ENCODE measurements at places on chromosomes 11 and 22.
A peak's percentile ranks its signal among the peaks of the same experiment; 100 is the strongest.

DNA sequence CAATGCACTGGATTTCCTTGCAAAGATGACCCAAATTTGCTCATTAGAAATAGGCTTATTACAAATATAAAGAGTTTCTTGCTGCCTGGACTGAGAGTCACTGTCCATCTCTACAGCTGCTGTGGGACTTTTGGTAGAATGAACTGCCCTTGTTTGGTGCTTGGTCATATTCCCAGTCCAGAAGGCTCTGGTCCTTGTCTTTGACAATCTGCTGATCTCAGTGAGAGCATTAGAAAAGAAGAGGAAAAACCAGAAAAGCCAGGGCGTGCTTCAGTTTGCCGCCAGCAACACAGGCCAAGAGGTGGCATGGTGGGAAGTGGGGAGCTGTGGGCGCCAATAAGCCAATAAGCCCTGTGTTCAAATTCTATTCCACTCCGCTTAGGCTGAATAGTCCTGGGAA lies 48.2 kb upstream of the PARVA start:
- DNase-seq, result no peak

GRCh38 chr11:64067230-64067993 lies 31.7 kb downstream of the FLRT1 start:
- DNase-seq, result no peak

DNA sequence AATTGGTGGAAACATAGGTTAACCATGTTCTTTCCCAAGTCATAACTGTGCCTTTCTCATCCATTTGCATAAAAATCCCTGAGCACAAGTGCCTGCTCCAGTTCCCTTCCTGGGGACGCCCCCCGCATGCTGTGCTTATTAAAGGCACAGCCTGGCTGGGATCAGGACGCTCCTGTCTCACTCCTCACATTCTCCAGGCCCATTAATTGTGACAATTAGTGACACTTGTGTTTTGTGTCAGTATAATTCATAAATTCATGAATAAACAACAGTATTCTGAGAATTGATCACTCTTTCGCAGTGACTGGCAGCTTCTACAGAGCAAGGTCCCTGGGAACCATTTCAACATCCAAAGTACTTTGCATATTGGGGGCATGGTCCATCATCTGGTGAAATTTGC lies 1354.4 kb downstream of the TBC1D22A start:
- DNase-seq, result no peak

DNA sequence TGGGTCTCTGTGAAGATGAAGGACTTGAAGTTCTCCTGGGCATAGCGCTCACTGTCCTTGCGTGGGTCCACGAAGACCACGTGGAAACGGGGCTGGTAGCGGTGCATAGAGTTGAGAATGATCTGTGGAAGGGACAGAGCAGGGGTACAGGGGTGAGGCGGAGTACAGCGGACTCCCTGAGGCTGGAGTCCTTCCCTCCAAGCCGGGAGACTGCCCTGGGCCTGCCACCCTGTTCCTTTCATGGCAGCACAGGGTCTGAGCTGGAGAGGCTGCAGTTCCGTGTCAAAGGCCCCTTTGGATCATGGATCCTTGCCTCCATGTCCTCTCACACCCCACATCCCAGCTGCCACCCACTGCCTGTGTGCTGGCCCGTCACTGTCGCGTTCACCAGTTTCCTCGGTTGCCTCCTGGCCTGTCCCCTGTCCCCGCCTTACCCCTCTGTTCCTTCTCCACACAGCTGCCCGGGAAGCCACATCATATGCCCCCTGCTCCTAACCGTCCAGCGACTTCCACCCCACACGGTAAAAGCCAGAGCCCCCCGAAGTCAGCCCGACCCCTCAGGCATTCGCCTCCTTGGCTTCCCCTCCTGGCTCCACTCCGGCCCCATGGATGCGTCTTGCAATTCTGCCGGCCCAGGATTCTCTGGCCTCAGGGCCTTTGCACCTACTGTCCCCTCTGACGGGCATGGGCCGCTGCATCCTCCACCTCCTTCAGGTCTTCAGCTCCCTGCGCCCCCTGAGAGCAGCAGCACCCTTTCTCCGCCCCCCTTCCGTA lies 3.4 kb upstream of the NUDT8 start:
- DNase-seq, result peak; percentile 27

DNA sequence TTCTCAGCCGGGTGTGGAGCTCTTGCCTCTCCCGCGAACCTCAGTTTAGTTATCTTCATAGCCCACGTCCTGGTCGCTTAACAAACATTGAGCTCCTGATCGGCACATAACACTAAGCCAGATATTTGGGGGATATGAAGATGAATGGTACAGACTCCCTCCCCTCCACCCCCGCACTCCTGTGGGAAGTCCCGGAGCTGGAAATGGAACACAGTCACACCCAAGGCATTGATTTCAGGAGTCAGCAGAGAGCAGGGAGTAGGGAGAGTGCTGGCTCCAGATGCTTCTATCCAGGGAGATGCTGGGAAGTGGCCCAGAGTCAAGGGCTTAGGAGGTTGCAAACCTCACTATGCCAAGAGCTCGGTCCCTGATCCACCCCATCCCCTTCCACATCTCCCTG lies 26.1 kb upstream of the CABP7 start:
- no peak for DNase-seq

DNA sequence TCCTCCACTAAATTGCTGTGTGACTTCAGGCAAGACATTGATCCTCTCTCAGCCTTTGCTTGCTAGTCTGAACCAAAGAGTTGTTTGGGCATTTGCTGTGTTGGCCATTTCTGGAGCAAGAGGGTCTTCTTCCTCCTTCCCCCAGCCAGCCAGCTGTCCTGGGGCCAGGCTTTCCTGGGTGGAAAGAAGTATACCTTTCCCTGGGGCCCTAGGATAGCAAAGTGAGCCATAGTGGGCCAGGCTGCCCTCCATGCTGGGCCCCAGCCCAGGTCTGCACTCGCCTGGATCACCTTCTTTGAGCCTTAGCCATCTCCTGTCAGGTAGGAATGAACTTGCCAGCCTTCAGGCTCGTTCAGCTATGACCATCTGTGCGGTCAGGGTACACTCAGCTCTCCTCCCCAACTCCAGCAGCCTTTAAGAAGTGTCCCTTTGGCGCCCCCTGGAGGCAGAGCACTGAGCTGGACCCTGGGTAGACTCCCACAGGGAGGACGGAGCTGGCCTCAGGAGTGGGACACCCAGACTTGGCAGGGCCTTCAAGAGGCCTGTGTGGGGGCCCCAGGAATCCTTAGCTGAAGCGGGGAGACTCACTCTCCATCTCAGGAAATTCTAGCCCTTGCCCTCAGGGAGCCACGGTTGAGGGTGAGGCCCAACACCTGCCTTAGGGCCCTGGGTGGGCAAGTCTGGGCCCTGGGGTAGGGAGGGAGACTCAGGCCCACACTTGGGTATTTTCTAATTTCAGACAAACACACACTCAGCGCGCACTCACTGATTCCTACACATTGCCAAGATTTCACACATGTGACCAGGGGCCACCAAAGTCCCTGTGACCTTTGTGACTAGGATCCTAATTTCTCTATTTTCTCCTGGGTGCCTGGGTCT lies 35.6 kb upstream of the TPBGL start:
- DNase-seq, result peak; percentile 82

GRCh38 chr11:131977854-131978253 lies 607.4 kb downstream of the NTM start:
- DNase-seq, result no peak

- DNase-seq, result no peak
These were observed 40.0 kb upstream of the TPBGL start for GRCh38 chr11:75200531-75200930.

DNA sequence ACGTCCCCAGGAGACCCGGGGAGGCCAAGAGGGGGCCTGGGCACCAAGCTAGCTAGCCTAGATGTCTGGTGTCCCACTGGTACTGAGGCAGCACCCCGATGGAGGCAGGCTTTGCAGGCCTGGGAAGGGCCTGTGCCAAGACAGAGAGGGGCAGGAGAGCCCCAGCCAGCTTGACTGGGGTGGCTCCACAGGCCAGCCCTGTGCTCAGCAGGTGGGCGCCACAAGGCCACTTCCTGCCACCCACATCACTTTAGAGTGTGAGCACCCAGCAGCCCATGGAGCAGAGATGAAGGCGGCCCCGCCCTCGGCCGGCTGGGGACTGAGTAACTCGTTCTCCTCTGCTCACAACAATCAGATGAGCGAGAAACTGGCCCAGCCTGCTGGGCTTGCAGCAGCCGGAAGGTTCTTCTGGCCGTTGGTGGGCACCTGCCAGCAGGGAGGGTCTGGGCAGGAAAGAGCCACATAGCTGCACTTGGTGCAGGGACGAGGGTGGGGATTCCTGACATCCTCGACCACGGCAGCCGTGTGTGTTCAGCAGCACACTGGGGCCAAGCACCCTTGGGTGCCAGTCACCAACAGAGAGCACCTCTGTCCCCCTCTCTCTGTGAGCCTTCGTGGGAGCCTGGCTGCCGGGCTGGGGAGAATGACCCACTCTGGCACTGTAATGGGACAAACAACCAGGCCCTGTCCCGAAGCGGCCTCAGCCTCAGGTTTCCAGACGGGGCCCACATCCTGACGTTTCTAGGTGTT lies 7.6 kb downstream of the OSBPL5 start:
- no peak for DNase-seq

DNA sequence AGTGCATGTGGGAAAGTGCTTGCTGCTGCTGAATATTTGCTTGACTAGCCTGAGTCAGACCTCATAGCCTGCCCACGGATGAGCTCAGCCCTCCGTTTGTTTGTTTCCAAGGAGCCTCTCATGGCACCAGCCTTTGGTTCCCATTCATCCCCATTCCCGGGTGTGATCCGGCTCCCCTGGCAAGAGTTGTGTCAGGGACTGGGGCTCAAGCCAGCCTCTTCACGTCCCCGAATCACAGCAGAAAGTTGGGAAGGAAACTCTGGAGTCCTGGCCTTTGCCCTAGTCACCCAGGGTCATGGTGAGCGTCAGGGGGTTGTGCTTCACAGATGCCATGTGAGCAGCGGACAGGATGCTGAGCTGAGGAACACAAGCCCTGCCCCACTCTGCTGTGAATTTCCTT lies 13.8 kb downstream of the SEC14L3 start:
- DNase-seq, result no peak

DNA sequence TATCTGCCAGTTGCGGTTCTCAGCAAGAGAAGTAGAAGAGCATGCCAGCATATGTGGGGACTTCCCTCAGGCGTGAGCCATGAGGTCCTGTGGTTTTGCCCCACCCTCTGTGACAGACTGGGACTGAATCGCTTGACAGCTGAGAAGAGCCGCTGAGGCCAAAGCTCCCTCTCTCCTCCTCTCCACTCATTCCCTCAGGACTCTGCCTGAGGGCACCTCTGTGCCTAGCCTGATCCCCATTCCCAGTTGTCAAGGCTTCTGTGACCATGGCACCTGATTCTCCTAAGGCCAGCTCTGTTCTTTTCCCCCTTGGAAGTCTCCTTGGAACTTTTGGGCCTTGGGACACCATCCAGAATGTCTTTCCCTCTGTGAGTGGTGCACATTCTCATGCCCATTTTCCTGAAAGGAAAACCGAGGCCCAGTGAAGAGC lies 27.0 kb downstream of the ART5 start:
- DNase-seq, result no peak

DNA sequence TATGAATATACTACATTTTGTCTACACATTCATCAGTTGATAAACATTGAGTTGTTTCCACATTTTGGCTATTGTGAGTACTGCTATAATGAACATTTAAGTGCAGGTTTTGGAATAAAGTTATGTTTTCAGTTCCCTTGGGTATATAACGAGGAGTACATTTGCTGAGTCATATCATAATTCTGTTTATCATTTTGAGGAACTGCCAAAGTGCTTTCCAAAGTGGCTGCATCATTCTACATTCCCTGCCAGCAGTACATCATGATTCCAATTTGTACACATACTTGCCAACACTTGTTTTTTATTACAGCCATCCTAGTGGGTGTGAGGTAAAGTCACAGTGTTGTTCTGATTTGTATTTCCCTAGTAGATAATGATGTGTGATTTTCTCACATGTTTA lies 1458.6 kb upstream of the TENM4 start:
- DNase-seq, result no peak

DNA sequence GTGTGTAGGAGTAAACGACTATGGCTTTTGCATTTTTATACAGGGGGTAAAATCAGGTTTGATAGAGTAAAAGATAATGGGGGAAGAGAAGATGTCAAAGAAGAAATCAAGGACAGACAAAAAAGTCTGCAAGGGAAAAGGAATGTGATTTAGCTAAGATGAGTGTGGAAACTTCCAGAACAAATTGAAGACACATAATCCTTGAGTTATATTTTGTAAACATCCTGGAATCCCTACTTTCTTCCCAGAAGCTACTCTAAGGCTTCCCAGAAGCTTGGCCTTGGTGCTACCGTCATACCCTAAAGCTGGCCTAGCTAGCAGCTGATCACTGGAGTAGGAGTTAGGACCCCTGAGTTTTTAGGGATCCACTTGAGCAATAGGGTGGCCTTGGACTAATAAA lies 82.4 kb downstream of the BLID start:
- no peak for DNase-seq

DNA sequence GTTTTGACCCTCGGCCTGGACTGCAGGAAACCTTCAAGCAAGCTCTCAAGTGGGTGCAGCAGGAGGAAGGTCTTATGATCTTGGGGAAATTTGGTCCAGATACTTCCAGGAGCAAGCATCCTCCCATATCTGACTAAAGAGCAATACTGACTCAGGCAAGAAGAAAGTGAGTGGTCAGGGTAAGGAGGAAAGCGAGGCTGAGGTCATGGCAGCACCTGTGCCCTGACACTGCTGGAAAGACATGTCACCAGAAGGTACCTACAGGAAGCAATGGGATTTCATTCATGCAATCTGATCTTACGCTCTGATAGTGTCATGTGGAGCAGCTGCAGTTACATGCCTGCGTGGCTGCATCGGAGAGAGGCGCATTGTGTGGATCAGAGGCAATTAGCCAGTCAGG lies 6.5 kb upstream of the TOP3B start:
- no peak for DNase-seq

DNA sequence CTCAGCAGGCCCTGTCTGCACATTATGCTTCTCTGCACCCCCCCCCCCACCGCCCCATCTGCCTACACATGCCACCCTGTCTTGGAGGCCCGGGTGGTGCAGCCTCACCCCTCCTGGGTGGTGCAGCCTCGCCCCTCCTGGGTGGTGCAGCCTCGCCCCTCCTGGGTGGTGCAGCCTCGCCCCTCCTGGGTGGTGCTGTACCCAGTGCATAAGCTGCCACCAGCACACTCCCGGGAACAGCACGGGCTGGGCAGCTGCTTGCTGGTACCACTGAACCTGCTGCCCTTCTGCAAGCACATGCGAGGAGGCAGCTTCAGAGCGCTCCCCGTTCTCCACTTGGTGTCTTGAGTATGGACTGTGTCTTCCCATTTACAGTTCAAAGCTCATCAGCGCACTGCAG lies 69.3 kb downstream of the NCAPD3 start:
- DNase-seq, result no peak

- DNase-seq, result no peak
These were observed 206.0 kb downstream of the OPCML start for GRCh38 chr11:133326332-133326731.

DNA sequence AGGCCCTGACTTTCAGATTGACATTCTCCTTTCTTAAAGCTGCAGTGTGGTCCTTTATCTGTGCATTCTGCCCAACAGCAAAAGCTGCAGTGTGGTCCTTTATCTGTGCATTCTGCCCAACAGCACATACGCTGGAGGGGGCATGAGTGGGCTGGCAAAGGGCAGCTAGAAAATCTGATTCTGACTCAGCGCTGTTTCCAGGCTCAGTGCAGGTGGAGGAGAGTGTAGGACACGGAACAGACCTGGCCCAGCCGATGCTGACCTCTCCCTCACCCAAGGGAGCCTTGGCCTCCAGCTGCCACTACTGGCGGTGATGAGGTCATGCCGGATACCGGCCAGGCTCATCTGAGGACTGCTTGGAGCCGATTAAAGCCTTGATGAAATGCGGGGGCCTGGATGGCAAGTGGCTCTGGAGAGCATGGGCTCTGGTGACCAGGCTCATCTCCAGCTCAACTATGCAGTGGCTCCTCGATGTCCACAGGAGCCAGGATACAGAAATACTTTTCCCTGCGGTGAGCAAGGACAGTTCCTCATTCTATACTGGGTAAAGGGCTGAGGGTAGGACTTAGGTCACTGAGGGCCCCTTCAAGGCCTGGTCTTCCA lies 84.6 kb downstream of the CLPB start:
- no peak for DNase-seq

All from dorsolateral prefrontal cortex (tissue), 122 donors.